ENCODE measurements at places on chromosomes 7 and 10.

DNA sequence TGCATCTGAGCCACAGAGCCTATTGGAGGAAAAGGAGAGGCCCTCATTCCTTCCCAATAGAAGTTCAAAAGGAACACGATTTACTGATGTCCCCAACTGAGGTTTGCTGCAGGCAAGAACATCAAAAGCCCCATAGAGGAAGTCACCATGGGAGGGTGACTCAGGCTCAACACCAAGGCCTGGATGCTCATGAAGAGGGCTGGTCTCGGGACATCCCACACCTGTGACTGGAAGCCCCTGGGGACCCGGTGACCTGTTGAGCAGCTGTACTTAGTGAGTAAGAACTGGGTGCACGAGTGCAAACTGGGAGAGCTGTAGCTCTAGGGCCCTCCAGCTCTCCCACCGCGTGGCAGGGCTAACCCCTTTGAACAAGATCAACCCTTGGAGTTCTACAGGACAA, 38.0 kb downstream of the CYTH3 start:
- no peak for DNase-seq

DNA sequence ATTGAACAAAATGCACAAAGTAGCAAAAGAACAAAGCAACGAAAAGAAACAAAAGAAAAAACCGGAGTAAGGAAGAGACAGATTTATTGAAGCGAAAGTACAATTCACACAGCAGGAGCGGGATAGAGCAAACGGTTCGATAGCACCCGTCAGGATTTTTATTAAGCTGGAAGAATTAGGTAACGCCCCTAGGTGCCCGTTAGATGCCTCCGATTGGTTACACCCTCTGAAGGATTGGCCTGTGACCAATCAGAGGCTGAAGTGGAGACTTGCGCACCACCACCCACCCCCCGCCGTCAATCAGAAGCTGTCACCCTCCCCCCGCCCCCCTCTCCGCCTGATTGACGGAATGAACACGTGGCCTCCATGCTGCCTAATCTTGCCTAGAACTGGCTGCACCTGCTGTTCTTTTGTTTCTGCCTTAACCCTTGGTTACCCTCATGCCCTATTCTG, 16.8 kb downstream of the OCM2 start:
- DNase-seq: peak; percentile 97

DNA sequence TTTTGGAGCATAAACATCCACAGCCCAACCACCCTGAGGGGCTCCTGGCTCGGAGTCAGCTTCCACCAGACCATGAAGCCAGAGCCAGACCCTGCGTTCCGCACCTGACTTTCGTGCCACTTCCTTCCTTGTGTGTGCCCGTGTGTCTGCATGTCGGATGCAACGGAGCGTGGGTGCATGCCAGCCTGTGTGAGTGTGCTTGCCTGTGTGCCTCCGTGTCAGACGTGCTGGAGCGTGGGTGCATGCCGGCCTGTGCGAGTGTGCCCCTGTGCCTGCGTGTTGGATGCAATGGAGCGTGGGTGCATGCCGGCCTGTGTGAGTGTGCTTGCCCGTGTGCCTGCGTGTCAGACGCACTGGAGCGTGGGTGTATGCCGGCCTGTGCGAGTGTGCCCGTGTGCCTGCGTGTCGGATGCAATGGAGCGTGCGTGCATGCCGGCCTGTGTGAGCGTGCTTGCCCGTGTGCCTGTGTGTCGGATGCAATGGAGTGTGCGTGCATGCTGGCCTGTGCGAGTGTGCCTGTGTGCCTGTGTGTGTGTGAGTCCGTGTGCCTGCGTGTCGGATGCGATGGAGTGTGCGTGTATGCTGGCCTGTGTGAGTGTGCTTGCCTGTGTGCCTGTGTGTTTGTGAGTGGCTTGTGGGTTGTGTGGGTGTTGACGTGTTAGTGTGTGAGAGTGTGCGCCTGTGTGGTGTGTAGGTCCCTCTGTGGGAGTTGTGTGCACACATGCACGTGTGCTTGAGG, 28.1 kb upstream of the KNDC1 start:
- DNase-seq: no peak

DNA sequence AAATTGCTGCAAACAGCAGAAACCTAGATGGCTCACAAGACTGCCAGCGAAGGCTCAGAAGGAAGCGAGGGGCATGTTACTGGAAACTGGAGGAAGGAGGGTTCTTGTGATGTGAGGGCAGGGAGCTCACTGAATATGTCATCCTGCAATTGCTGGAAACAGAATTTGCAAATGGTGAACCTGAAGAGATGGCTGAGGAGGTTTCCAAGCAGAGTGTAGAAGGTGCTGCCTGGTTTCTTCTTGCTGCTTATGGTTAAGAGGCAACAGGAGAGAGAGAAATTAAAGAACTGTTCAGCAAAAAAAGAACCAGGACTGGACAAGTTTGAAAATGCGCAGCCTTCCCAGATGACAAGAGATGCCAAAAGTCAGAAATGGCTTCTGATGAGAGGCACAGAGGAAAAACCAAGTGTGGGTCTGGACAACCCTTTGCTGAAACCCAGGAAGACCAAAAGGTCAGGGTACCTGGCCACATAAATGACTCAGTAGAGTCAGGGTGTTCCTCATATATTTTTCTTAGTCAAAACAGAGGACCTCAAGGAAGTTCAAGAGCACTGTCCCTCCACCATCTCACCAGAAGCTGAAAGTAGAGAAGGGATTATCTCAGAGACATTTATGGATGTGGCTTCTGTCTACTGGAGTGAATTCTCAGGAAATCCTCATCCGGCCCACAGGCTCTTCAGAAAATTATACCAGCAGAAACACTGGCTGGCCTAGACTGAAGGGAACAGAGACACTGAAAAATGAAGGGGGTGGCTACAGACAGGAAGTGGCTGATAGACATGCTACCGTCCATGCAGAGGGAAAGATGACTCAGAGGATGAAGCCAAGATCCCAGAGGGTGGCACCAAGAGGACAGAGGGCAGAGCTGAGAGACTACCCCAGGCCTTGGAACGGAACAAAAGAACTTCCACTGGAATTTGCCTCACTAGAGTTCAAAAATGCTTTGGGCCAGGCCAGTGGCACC, 10.1 kb downstream of the PAPOLB start:
- no peak for DNase-seq

DNA sequence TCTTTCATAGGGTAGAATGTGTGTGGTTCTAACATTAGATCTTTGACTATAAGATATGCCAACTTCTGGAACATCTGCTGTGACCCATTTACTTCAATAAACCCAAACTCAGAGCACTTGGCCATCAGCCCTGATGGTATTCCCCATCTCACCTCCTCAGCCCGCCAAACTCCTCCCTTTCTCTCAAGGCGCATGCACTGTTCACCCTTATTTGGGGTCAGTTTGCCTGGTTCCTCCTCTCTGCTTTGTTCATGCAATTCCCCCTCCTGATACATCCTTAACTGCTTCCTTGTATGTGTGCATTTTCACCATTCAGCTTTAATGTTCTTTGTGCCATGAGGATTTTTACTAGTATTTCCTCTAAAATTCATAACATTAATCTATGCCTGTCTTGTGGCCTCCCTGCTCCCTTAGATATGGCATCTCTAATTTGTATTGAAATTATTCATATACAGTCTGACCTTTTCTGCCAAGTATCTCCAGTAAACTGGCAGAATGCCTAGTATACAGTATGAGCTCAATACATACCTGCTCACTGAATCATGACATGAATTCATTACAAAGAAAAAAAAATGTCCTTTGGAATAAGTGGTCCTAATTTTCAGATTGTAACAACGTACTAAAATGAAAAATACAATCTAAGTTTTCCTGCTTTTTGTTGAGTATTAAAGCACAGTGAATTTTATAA, 336.8 kb upstream of the IGFBP3 start:
- peak; percentile 14 for DNase-seq

GRCh38 chr7:24372961-24373955, 89.3 kb downstream of the NPY start:
- DNase-seq: no peak

GRCh38 chr10:22683140-22683389, 31.3 kb downstream of the PIP4K2A start:
- DNase-seq: no peak

GRCh38 chr10:43254881-43255633, 11.8 kb downstream of the RASGEF1A start:
- no peak for DNase-seq

- DNase-seq: no peak
Measured at GRCh38 chr7:147798001-147798400, 792.6 kb upstream of the C7orf33 start.

DNA sequence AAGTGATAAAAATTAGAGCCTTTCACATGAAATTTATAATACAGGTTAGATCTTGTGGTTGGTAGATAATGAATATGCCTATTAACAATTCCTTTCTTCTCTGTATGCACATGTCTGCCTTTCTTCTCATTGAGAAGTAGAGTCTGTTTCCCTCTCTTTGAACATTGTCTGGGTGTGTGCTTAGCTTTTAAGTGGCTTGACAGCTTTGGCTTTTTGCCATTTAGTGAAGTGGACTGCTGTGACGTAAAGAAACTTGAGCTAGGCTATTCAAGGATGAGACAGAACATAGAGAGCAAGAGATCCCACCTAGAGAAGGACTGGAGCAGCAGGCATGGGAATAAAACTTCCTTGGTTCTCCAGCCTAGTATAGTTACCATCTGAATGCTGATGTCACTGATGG, 996.7 kb upstream of the CELF2 start:
- no peak for DNase-seq

DNA sequence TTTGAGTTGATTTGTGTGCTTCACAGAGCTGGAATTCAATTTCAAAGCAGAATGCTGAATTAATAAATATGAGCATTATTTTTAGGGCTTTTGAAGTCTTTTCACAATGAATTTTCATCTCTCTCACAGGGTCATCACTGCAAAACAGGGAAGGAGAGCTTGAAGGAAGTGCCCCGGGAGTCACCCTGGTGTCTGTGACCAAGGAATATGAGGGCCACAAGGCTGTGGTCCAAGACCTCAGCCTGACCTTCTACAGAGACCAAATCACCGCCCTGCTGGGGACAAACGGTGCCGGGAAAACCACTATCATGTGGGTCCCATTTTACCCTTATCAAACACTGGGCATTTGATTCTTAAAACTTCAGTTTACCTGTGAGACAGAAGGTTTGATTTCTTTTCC, 217.7 kb downstream of the ABCA13 start:
- no peak for DNase-seq

- no peak for DNase-seq
Measured at GRCh38 chr7:7701527-7701926, 16.9 kb downstream of the RPA3 start.

- no peak for DNase-seq
Measured at GRCh38 chr7:107582875-107583274, 2.8 kb downstream of the BCAP29 start.

GRCh38 chr7:142956951-142957623, 5.1 kb downstream of the KEL start:
- no peak for DNase-seq

DNA sequence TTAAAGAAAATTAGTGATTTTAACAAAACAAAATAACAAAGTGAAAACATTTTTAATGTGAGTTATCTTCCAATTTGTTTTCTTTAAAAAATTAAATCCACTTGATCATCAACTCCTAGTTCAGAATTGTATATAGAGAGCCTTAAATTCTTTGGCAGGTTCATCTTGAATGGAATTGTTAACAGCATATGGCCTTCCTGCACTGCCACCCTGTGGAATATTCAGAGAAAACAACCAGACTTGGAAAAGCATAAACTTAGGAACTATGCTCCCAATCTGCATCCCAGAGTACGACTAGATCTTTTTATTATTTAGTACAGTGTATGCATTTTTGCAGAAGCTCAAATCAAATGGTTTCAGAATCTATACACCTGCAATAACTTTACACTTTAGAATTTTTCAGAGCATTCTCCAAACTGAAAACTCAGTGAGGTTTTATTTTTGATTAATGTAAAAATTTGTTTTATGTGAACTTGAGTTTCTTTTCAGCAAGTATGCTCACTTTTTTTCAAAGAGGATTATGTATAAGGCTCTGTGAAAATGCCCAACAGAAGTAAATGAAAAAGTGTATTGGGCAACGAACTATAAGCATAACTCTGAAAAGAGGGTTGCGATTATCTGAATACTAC, 44.9 kb upstream of the ANK3 start:
- no peak for DNase-seq

DNA sequence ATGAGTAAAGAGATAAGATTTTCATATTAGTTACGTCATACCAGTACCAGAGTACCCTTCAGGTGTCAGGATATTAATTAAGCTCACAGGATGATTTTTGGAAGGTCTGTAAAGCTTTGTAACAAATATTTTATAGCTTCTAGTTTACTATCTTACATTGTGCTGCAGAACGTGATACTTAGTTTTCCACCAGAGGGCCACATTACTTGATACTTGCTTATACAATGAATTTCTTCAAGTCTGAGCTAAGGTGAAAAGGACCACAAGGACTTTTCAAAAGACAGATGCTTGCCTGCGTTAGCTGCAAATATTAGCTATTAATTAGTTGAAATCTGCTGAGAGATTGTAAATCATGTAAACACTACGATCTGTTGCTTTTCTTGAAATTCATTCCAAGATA, 12.2 kb downstream of the FOXP2 start:
- no peak for DNase-seq

DNA sequence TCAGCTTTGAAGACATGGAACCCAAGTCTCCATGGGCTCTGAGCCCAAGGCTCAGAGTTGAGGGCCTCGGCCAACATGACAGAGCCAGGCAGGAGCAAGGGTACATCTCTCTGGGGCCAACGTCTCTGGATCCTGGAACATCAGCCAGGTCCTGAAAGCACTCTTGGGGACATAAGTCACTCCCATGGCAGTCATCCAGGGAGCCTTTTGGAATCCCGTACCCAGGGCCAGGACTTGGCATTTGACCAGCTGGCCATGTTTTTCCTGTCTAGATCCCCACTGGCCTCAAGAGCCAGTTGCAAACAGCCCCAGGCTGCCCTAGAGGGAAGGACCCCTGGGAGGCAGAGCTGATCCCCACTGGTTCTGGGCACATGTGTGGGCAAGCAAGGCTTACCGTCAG, 4.3 kb upstream of the CXCL12 start:
- DNase-seq: peak; percentile 30

Measured in NCI-H2029 treated with DMSO at 0.1 percent for 48 hours (cell line).